ENCODE measurements at places on chromosomes 4 and X. TPM values are rescaled to one million over a fixed set of nuclear protein-coding genes. Genes with fewer than 3 reads are reported as not detected.

GRCh38 chr4:15003891-15004738, 1.8 kb downstream of the CPEB2 start:
- DNase-seq = no peak

DNA sequence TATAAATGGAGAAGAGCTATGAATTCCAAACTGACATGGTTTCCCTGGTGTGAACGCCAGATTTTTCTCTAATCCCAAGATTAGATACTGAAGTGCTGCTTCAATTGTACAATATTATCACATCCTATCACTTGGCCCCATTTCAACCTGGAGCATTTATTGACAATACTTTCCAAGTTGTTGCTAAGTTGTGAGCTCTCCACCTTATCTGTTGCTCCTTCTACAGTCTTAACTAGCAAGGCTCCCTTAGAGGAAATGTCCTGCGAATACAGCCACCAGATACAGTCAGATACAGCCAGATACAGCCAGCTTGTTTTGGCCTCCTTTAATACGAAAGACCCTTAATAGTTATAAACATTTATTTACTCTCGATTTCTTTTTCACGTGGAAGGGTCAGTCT, 466.3 kb upstream of the FAM241A start:
- DNase-seq = no peak

DNA sequence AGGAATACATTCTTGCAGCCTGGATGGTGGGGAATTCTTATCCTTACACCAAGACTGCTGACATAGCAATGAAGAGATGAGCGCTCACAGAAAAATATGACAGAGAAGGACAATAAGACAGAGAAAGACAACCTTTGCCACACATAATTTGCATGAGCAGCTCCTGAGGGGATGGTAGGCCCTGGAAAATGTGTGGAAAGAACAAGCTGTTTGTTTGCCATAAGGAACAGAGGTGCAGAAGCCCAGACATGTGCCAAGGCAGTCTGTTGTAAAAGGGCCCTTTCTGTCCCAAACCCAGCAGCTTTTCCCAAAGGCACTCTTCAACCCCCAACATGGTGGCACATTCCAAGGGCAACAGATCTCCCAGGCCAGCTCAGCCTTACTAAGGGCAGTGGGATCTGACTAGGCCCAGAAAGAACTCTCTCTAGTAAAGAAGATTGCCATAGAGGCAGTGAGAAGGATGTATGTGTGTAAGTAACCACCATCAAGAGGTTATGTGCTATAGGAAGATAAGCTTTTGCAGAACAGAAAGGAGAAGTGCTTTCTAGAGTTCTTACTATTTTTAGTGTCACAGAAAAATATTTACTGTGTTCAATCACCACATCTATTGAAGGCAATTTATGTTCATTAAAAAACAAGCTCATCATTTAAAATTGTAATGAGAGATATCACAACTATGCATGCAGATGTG, 287.0 kb upstream of the RASGEF1B start:
- no peak for DNase-seq

DNA sequence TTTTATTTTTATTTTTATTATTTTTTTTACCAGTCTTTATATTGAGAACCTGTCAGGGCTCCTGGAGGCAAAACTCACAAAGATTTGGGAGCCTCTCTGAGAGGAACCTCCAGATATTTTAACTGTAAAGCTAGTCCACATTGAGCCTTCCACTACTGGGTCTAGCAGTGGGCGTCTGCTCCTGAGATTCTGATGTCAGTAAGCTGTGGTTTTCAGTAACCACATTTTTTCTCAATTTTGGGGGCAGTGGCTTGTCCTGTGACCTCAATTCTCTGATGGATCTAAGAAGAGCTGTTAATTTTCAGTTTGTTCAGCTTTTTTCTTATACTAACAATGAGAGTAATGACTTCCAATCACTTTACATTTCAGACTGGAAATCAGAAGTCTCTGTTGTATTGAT, 23.6 kb upstream of the GPRASP1 start:
- DNase-seq = no peak

- no peak for DNase-seq
These were observed 62.2 kb downstream of the DTHD1 start for GRCh38 chr4:36343501-36344175.

DNA sequence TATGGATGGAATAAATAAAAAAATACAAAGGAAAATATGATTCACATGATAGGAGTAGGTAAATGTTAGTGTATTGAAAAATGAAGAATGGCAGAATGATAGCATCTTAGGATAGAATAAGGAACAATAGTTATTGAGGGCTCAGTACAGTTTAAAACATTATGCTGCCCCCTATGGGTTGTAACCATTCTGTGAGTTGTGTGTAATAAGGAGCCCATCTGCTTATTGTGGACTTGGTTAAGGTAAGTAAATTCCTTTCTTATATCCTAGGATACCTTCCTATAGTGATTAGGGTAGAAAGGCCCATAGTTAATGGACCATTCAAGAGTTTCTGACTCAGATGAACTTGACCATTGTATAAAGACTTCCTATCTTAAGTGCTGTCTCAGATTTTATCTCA, 195.8 kb downstream of the PDHA2 start:
- DNase-seq = peak; percentile 1

DNA sequence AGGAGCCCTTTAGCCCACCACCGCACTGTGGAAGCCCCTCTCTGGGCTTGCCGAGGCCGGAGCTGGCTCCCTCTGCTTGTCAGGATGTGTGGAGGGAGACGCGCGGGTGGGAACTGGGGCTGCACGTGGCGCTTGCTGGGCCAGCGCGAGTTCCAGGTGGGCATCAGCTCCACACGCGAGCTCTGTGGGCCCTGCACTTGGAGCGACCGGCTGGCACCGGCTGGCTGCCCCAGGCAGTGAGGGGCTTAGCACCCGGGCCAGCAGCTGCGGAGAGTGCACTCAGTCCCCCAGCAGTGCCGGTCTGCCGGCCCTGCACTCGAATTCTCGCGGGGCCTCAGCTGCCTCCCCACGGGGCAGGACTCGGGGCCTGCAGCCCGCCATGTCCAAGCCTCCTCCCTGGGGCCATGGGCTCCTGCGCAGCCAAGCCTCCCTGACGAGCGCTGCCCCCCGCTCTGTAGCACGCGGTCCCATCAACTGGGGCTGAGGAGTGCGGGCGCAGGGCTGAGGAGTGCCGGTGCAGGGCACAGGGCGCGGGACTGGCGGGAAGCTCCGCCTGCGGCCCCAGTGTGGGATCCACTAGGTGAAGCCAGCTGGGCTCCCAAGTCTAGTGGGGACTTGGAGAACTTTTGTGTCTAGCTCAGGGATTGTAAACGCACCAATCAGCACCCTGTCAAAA, 93.6 kb downstream of the DTHD1 start:
- no peak for DNase-seq

DNA sequence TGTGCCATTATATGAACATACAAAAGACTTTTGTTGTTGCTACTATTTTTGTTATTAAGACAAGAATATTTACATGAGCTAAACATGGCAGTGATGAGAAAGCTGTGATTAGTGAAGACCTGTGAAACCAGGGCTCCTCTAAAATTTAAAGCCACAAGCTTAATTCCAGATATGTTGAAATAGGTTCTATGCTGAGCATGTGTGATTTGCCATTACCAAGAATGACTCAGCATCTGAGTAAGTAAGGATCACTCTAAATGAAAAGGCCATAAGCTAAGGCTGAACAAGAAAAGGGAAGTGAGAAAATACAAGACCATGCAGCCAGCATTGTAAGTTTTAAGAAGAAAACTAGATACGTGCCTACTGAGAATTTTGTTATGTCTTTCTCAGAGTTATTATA, 75.9 kb upstream of the CAMK2D start:
- no peak for DNase-seq

- DNase-seq = no peak
These were observed 340.3 kb upstream of the TRAM1L1 start for GRCh38 chr4:117425636-117426035.

- DNase-seq = no peak
These were observed 58.9 kb upstream of the SPP1 start for GRCh38 chr4:87916626-87917025.

GRCh38 chr4:165461159-165461821, 82.5 kb downstream of the CPE start:
- DNase-seq = no peak

- DNase-seq = no peak
These were observed 25.4 kb upstream of the HTRA3 start for GRCh38 chr4:8244001-8244757.

DNA sequence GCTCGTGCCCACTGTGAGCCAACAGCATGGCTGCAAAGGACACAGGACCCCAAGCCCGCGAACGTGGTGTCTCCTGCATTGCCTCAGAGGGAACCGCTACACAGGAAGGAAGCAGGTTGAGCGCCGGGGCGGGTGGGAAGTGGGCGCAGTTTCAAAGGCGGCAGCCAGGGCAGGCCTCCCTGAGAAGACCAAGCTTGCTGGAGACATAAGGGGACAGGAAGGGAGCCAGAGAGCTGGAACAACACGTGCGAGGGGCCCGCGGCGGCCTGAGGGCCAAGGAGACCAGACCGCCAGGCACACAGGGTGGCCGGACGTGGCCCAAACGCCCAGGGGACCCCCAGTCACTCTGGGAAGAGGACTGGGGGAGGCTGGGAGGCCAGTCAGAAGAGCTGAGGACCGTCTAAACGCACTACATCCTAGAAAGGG, 32.0 kb downstream of the CTBP1 start:
- peak; percentile 50 for DNase-seq

DNA sequence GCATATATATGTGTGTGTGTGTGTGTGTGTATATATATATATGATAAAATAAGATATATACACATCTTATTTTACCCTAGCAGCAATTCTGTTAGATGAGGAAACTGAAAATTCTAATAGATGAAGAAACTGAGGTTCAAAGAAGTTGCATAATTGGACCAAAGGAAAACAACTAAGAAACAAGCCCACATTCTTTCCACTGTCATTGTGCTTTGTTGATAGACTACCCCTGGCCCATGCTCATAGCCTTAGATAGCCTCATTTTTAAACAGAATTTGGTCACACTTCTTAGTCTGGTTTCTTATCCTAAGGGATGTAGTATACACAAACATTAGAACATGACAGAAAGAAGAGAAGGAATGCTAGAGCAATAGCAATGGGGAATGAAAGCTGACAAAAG, 138.8 kb downstream of the NDST3 start:
- DNase-seq = no peak

GRCh38 chrX:77937291-77937690, 26.8 kb downstream of the ATP7A start:
- peak; percentile 64 for DNase-seq

GRCh38 chrX:77740376-77740905, 45.6 kb downstream of the ATRX start:
- DNase-seq = no peak

DNA sequence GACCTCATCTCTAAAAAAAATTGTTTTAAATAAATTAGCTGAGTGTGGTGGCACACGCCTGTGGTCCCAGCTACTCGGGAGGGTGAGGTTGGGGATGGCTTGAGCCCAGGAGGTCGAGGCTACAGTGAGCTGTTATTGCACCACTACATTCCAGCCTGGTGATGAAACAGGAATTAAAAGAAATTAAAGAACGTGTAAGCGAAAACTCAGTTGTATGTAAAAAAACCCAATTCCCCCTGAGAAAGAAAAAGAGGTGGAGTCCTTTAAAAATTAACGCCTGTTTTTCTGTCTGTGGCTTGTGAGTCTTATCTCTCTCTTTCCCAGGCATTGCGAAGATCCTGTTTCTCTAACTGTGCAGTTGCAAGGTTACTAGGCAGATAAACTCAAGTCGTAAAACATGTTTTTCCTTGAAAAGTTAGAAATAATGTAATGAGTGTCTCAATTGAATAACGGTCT, 22.1 kb downstream of the EPGN start:
- no peak for DNase-seq

DNA sequence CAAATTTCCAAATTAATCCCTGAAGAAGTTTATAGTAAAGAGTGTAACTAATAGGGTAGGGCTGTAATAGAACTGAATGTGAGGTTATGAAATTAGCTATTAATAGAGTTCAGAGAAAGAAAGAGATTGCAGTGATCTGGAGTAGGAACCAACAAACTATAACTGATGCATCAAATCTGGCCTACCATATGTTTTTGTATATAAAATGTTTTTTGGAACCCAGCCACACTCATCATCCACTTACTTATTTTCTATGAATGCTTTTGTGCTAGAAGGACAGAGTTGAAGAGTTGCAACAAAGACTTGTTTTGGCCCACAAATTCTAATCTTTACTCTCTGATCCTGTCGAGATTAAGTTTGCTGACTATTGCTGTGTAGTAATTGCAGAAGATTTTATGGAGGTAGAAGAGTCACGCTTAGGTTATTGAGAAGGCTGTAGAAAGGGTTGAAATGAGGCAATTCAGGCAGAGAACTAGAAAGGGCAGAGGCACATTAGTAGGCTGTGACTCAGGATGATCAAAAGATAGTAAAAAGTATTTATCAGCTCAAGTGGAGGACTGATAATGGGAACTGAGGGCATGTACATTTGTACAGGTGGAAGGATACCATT, 298.7 kb upstream of the EMCN start:
- DNase-seq = no peak

DNA sequence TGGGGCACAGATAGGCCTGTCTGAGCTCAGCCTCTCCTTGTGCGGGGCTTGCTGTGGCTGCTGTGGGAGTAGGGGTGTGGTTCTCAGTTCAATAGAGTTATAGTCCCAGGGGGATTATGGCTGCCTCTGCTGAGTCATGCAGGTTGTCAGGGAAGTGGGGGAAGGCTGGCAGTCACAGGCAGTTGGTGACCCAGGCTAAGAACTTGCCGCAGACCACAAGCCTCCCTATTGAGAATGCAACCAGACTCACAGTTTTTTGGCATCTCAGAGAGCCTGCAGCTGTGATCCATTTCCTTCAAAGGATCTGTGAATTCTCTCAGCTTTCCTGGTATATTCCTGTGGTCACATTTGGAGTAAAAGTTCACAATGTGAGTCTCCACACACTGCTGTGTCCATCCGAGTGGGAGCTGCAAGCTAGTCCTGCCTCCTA, 364.9 kb downstream of the ZNF674 start:
- peak; percentile 0 for DNase-seq

DNA sequence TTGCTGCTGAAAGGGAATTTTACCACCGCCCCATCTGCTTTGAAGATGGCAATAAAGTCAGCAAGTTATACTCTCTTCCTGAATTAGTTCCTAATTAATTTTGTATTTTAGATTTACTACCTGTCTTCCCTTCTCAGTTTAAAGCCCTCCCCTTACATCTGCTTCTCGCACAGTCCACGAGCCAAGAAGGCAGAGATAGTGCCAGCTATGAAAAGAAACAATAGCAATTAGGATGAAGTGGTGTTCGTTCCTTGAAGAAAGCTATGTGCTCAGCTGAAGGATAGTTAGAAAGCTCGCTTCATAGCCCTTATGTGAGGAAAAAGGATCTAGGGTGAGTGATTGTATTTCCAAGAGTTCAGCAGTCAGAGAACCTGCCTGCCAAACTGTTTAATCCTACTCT, 1678.8 kb upstream of the TENM3 start:
- no peak for DNase-seq

The RHOXF1 gene
- not detected for total RNA-seq

The FAM184B gene
- not detected for total RNA-seq

The TMSB15B gene
- total RNA-seq = 8.3 TPM

The SSX4B gene
- not detected for total RNA-seq

The XAGE1A gene
- not detected for total RNA-seq

The EFHC2 gene
- total RNA-seq = not detected

The COQ2 gene
- 20.3 TPM for total RNA-seq

The STOX2 gene
- 10.0 TPM for total RNA-seq

Measured in dermis microvascular lymphatic vessel endothelial cell (primary cell).